ENCODE measurements at places on chromosomes 2 and 18. TPM values are rescaled to one million over a fixed set of nuclear protein-coding genes. Genes with fewer than 3 reads are reported as not detected.

DNA sequence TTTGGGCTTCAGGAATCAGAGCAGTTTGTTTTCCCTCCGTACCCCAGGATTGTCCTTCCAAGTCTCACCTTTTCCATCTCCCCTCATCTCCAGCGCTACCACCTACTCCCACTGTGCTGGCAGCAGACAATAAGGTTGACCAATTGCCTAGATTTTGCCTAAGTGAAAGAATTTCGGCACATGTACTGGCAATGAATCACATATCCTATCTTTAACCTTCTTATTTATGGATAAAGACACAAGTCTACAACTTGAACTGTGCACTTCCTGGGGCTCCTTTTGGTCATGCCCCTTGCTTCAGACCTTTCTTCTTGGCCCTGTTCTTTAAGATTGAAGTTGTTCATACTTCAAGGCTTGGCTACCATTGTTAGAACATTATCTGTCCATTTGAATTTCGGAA is 71.4 kb downstream of the KCMF1 start:
- DNase-seq: no peak

- peak; percentile 44 for DNase-seq
These were observed 34.4 kb downstream of the LGALSL start for GRCh38 chr2:64488050-64488974.

GRCh38 chr2:18378020-18378653 is 182.3 kb downstream of the RDH14 start:
- DNase-seq: peak; percentile 28

The GALNT5 gene
- not detected for total RNA-seq

DNA sequence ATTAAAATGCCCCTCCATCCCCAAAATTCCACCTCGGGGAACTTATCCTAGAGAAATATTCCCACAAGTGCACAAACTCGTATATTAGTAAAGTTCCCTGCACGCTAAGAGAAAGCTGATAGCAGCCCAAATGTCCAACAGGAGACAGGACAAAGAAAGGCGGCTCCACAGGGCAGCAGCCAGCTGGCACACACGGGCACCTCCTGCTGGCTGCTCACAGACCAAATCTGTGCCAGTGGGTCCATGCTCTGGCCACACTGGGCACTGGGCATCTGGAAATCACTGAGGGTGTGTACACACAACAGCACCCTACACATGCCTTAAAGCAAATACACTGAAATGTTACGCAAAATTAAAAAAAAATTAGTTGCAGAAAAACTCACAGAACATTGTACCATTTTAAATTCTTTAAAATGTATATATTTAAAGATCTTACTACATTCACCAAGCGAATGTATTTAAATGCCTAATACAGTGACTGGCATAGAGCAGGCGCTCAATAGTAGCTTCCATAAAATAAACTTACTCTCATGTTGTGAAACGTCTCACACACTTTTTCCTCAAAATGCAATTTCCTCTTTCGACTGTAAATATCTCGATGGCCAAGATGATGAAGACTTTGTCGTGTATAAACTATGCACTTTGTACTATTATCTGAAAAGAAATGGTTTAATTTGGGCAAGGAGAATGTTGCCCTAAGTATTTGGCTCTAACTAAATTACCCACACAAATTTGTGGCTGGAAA is 19.4 kb downstream of the ZNF516 start:
- DNase-seq: no peak

The MLPH gene
- total RNA-seq: not detected

The SERPINB4 gene
- not detected for total RNA-seq

The LDLRAD4 gene
- total RNA-seq: not detected

DNA sequence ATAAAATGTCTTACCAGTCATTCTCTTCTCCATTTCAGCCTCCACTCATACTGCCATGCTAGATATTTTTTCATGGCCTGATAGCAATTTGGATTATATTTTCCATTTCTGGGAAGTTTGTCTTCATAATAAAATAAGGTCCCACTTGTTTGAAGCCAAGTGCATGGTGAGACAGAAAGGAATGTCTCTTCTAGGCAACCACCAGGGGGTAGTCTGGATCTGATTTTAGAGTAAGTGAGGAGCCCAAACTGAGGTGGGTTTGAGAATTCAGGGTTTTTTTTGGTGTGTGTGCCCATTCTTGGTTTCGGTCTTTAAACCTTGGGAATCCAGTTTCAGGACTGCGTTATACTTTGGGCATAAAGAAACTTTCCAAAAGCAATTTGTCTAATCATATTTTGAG is 315.5 kb downstream of the RPRM start:
- peak; percentile 23 for DNase-seq

DNA sequence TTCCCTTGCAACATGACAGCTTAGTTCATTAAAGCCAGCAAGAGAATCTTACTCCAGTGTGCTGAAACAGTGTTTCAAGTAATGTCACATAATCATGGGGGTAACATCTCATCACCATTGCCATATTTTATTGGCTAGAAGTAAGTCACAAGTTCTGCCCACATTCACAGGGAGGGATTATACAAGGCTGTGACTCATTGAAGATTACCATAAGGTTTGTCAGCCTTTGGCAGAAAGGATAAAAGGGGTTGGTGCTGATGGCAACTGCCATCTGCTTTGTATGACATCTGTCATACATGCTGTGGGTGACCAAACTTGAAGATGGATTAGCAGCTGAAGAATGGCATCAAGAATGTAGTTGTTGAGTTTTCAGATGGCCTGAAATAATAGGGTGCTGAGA is 61.2 kb downstream of the KCNE4 start:
- peak; percentile 23 for DNase-seq

The SPATA3 gene
- total RNA-seq: not detected

The OSR1 gene
- total RNA-seq: not detected

The MYL12A gene
- total RNA-seq: 591 TPM

GRCh38 chr18:27699137-27699536 is 477.8 kb downstream of the CDH2 start:
- no peak for DNase-seq

- no peak for DNase-seq
These were observed 207.1 kb downstream of the SPAG16 start for GRCh38 chr2:213491376-213491775.

The DHX57 gene
- total RNA-seq: 13.1 TPM

- DNase-seq: no peak
These were observed 40.9 kb upstream of the STPG4 start for GRCh38 chr2:47196046-47196445.

The TUBA3E gene
- total RNA-seq: 11.1 TPM

The MC4R gene
- total RNA-seq: not detected

DNA sequence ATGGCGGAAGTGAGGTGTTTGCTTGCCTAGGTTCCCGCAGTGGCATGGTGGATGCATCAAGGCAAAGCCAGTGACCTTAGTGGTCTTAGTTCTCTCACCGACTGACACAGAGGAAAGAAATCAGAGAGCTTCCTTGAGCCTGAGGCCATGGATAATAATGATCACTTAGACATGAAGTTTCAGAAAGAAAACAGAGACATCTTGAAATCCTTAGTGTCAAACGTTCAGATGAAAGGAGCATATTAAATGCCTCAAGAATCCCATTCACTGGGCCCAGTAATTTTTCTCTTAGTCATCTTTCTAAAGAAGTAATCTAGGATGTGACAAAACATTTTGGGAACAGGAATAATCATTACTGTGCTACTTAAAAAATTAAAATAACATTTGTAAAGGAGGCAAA is 35.2 kb downstream of the COPS8 start:
- no peak for DNase-seq

DNA sequence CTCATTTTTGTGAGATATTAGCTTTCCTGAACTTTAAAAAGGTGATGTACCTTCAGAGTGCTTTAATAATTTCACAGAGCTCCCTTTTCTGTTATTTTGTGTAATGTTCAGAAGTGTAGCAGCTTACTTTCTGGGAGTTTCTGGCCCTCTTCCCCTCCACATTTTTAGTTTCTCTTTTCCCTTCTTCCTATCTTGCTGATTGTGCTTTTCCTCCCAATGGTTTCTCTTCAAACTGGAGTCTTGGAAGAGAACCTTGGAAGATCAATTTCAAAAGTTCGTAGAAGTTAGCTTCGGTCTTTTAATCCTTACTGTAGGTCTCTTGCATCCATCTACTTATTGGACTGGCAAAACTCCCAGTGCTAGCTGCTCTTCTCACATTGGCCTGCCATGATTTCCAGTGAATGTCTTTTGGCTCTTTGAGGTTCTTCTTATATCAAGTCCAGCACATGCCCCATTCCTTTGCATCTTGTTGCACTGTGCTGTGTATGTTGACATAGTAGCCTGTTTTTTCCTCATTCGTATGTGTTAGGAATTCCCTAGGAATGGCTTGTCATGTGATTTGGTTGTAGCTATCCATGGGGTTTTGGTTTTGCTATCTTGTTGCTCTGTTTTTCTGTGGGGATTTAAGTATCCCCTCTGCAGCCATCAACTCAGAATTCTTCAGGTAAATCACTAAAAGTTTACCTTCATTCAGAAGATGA is 7.8 kb downstream of the CCNT2 start:
- no peak for DNase-seq
